ENCODE measurements at places on chromosomes 3 and 15.
A peak's percentile ranks its signal among the peaks of the same experiment; 100 is the strongest.

DNA sequence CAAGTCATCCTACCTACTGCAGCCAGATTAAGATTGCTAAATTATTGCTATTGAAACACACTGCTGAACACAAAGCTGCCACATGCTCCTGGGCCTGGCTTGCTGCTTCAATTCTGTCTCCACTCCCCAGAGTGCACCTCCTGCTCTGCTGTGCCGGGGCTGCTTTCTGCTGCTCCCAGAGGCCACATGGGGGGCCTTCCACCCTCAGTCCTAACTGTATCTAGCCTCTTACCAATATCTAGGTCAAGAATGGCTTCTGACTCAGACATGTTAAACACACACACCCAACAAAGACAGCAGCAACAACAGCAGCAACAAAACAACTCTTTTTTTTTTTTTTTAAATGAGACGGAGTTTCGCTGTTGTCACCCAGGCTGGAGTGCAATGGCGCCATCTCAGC lies 33.0 kb downstream of the MYZAP start:
- DNase-seq: no peak

DNA sequence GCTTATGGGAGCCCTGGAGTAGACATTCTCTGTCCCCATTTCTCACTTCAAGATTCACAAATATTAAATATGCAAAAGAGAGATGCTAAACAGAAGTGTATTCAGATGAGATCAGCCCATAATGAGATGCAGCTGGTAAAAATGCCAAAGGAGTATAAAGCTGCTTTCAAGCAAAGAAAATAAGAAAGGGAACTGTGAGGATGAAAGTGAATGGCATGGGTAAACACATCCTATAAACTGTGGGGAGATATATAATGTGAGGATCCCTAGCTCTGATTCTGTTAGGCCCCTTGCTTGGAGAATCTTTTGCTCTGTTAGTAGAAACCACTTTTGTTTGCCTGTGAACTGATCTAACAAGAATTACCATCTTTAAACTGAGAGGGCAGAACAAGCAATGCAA lies 396.6 kb downstream of the SOX2 start:
- DNase-seq: no peak

- no peak for DNase-seq
These were observed 48.7 kb downstream of the SH3BP5 start for GRCh38 chr3:15283702-15284101.

- no peak for DNase-seq
These were observed 379.3 kb upstream of the CBLB start for GRCh38 chr3:106247902-106248684.

- DNase-seq: no peak
These were observed 29.2 kb upstream of the CTDSPL start for GRCh38 chr3:37832480-37832879.

DNA sequence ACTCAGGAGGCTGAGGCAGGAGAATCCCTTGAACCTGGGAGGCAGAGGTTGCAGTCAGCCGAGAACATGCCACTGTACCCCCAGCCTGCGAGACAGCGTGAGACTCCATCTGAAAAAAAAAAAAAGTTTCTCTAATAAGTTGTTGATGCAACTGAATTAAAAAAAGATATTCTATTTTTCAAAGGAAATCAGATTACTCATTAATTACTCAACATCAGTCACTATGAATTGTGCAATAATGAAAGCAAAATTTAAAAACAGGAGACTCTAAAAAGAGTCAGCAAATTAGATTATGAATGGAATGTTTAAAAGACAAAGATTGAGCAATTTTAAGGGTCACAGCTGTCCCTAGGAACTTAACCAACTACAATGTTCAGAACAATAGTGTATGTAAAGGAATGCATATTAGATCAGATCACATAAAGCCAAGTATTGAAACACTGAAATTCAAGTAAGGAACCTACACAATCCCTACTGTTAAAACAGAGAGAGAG lies 60.2 kb upstream of the SLC4A7 start:
- no peak for DNase-seq

DNA sequence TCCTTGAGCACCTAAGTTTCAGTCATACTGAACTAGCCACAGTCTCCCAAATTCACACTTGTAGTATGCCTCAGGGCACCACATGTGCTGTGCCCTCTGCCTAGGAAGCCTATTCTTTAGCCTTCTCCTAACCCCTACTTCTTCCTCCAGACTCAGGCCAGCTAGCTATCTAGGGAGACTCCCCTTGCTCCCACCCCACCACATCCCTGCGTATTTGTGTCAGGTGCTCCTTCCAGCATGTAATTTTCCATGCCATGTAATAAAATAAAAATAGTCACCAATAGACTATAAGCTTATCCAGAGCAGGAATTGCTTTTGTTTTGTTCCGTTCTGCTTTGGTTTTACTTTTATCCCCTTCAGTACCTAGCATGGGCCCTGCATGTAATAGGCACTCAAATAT lies 14.9 kb upstream of the GJD2 start:
- no peak for DNase-seq

GRCh38 chr15:36658312-36658711 lies 78.9 kb downstream of the CDIN1 start:
- no peak for DNase-seq

- DNase-seq: no peak
These were observed 676.8 kb upstream of the UBE2E2 start for GRCh38 chr3:22526266-22526837.

- DNase-seq: no peak
These were observed 311.7 kb downstream of the VPS13C start for GRCh38 chr15:61748529-61748928.

DNA sequence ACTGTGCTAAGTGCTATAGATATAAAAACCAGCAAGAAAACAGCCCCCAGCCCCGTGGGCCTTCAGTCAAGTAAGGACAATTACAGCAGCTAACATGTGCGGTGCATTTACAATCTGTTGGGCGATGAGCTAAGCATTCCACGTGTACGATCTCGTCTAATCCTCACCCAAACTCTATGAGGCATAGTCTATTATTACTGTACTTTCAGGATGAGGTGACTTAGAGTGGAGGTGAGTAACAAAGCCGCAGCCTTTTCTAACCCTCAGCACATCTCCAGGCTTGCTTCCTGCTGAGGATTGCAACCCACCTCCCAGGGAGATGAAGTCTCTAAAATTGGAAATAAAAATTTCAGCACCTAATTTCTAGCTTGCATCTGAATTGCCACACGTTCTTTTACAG lies 53.2 kb upstream of the MCF2L2 start:
- DNase-seq: no peak

DNA sequence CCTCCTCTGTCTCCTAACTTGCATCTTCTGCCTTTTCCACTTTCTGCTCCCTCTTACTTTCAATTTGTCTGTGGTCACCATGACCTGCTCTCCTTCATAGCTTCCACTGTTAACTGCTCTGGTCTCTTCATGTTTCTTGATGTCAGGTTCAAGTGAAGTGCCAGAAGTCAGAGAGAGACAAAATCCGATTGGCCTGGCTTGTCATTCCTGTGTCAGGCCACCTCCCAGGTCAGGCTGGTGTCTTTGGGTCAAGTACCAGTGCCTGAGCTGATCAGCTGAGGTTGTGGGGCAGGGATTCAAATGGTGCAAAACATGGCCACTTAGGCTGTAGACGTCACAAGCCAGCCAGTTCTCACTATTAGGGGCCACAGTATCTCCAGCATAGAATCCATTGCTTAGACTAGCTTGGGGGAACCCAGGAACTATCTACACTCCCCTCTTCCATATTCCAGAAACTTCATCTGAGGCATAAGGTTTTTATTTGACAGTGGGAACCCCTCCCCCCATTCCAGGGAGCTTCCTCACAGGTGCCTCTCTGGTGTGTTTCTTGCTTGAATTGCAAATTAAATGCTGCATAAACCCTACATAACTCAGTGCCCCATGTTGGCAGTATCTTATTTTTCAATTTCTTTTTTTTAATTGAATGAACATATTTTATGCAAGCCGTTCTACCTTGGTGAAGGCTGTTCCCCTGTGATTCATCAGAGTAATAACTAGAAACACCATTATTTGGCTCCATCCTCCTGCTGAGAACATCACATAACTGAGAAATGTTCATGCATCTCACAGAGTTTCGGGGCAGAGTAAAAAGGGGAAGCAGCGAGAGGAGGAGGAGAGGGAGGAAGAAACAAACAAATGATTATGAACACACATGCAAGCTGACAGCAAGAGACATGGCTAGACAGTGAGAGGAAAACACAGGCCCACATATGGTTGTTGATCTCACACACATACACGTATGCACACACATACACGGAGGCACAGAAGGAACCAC lies 175.8 kb downstream of the TLE3 start:
- no peak for DNase-seq

GRCh38 chr3:194806991-194807630 lies 121.4 kb downstream of the FAM43A start:
- no peak for DNase-seq

GRCh38 chr3:155325263-155325835 lies 31.9 kb upstream of the STRIT1 start:
- no peak for DNase-seq

- no peak for DNase-seq
These were observed 143.4 kb downstream of the PDCD6IP start for GRCh38 chr3:33941804-33942203.

- DNase-seq: no peak
These were observed 185.0 kb downstream of the PLCL2 start for GRCh38 chr3:17069754-17070153.

DNA sequence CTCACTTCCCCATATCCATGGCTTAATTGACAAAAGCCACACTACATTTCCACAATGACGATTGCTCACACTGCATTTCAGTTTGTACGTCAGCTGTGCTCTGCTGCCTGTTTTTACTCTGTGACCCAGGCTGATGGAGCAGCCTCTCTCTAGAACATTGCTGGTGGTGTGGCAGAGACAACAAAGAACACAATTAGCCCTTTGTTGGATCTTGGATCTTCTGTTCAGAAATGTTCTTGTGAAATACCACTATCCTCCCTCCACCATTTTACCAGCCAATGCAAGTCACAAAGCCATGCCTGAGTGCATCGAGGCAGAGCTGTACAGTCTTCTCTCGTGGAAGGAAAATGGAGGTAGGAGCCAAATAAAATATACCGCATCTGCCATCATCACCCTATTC lies 56.9 kb upstream of the TBC1D5 start:
- DNase-seq: no peak

DNA sequence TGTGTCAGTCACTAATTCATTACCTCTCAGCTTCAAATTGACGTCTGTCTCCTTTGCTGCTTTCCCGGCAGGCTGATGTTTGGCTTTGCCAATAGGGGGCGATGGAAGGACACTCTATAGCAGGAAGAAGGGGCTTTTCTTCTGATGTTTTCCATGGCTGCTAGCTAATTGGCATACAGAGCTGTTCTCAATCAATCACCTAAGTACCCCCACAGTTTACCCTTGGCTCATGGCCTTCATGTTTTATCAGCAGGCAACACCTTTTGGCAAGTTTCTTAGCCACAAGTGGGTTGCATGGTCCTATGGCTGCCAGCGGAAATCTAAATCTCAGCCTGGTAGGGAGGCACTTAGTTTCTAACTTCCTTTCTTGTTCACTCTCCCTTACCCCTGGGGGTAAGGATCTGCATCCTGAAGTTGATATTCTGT lies 45.0 kb downstream of the ESYT3 start:
- DNase-seq: peak; percentile 56

DNA sequence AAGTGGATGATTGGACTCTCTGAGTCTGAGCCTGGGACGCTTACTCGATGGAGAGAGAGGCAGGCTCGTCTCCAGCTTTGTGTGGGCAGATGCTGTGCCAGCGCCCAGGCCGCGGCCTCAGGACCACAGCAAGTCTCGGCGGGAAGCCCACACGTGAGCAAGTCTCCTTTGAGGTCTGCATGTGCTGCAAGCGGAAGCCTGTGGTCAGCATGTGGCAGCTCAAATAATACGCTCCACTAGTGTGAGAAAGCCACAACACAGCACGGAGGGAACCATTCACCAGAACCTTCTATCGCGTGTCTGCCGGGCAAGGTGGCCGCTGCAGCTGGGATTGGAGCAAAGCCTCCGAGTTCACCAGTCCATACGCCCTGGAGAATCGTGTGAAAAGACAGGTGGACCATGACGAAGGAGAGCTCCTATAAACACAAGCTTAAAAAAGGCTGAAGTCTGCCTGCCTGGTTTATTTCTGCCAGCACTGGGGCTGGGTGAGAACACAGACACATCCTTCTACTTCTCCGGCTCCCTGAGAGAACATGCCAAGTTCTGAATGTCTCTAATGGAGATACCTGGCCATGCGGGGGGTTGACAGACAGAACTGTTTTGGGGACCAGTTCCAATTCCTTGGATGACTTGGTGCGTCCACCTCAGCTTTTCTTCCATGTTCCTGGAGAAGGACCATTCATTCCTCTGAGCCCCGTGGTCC lies 82.0 kb upstream of the LRIG1 start:
- no peak for DNase-seq

- no peak for DNase-seq
These were observed 254.2 kb downstream of the PLOD2 start for GRCh38 chr3:145906755-145907154.

GRCh38 chr3:144590854-144591253 lies 619.2 kb downstream of the DIPK2A start:
- no peak for DNase-seq

- DNase-seq: no peak
These were observed 2.1 kb downstream of the IDH2 start for GRCh38 chr15:90099868-90100831.

- no peak for DNase-seq
These were observed 32.4 kb downstream of the FRMD4B start for GRCh38 chr3:69353503-69353902.

GRCh38 chr3:46929324-46929723 lies 47.2 kb downstream of the CCDC12 start:
- DNase-seq: no peak

DNA sequence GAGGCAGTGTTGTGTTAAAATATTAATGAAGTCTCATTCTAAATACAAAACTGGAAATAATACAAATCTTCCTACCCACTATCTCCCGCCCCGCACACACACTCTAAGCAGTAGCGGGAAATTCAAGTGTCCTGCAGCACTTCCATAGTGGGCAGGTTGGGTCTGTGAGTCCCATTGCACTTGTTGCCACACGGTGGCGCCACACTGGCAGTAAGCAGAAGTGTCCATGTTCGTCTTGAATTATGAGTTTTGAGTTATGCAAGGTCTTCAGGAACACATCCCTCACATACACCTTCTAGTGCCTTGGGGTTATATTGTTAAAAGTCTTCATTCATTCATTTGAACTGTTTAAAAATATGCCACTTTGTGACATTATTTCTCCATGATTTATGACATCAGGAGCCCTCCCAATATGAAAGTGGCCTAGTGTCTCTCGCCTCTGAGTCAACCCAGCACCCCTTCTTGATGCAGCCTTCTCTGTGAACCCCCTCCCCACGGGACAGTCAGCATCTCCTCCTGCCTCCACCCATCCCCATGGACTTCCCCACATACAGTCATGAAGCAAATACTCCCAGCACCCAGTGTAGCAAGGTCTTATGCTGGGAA lies 17.6 kb upstream of the CCDC174 start:
- no peak for DNase-seq

- DNase-seq: no peak
These were observed 5.5 kb downstream of the DIS3L start for GRCh38 chr15:66298803-66299251.

- no peak for DNase-seq
These were observed 134.8 kb downstream of the NSMCE3 start for GRCh38 chr15:29134641-29135308.

- DNase-seq: no peak
These were observed 25.3 kb downstream of the MEF2A start for GRCh38 chr15:99590913-99591646.

- no peak for DNase-seq
These were observed 370.4 kb upstream of the CDIN1 start for GRCh38 chr15:36208868-36209582.
